NCI-H2029 (cell line): ENCODE measurements at places on chromosomes 5 and 9.

GRCh38 chr5:42984307-42984706, 55.8 kb downstream of the ANXA2R start:
- DNase-seq = no peak

GRCh38 chr9:34553511-34554021, 30.8 kb upstream of the ENHO start:
- DNase-seq = no peak

- DNase-seq = no peak
These were observed 36.3 kb downstream of the CAPSL start for GRCh38 chr5:35902046-35902672.

DNA sequence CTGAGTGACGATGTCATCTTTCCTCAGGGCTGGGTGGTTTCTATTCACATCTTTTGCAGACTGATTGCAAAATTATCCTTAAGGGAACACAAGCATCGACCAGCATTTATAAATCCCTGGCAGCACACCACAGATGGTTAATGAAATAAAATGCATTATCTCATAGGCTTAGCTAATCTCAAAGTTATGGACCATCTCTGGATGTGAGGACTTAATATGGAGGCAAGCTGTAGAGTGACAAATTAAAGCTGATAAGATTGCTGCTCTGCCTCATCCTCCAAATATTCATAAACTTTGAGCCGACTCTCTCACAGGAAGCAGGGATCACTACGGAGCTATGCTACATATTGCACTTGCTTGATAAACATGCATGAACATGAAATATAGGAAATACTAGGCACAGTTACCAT, 663.2 kb upstream of the RGMB start:
- no peak for DNase-seq

DNA sequence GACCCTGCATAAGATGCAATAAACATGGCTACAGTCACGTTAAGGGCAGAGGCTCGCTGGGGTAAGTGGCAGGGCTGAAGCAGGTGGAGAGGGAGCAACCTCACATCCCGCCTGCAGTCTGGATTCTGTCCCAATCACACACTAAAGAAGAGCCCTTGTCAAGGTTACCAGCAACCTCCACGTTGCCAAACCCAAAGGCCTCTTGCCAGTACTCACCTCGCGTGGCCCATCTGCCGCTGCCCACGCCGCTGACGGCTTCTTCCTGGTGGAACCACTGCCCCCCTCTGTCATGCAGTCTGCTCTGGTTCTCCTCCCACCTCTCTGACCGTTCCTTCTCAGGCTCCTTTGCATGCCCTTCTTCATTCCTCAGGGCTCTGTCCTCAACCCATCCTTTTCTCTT, 8.8 kb downstream of the AQP7 start:
- DNase-seq = peak; percentile 64

- DNase-seq = no peak
These were observed 29.5 kb downstream of the SLC46A2 start for GRCh38 chr9:112861155-112861554.

- DNase-seq = no peak
These were observed 681 bp upstream of the ETF1 start for GRCh38 chr5:138543730-138544104.

- DNase-seq = no peak
These were observed 209.7 kb downstream of the ESM1 start for GRCh38 chr5:54775645-54776044.

DNA sequence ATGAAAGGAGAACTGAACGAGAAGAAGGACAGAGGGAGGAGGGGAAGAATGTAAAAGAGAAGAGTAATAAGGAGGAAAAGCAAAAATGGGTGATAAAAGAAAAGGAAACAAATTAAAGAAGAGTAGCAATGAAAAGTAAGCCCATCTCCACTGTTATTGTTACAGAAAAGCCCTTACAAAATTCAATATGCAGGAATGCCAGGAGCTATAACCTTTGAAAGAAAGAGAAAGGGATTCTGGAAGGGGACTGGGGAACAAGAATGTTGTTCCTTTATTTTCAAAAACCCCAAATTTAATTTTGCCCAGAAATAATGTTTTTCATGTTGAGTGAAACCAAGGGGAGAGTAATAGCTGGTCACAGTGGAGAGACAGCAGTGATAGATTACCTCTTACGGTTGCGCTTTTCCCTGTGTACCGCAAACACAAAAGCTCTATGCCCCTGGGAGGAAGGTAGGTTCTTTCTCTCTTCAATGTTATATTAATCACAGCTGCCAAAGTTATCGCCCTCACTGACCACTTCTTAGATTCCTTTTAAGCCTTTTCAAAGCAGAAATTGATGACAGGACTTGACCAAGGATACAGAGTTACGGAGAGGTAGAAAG, 86.7 kb downstream of the BRINP1 start:
- no peak for DNase-seq

DNA sequence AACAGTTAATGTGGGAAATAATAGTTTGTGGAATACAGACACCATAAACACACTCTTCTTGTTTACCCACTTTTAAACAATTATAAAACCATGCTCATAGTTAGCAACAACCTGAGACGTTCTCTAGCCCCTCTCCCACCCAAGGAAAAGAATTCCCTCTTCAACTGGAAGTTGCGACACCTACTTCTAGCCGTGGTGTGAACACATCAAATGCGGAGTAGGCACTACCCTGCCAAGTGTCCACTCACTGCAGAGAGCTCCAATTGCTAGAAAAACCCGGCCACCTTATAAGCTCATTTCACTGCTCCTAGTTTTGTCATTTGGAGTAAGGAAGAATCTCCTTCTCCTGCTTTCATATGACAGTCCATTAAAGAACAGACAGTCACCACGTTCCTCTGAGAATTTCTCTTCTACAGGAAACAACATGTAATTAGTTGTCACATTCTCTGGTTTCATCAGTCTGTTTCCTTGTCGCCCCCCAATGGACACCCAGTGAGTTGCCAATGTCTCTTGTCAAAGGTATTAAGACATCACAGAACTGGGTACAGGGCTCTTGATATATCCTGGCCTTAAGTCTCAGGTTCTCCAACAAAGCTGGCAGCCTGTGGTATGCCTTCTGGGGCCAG, 47.3 kb downstream of the PRLR start:
- DNase-seq = no peak

- no peak for DNase-seq
These were observed 29.2 kb downstream of the PCDHGC5 start for GRCh38 chr5:141517880-141518617.

DNA sequence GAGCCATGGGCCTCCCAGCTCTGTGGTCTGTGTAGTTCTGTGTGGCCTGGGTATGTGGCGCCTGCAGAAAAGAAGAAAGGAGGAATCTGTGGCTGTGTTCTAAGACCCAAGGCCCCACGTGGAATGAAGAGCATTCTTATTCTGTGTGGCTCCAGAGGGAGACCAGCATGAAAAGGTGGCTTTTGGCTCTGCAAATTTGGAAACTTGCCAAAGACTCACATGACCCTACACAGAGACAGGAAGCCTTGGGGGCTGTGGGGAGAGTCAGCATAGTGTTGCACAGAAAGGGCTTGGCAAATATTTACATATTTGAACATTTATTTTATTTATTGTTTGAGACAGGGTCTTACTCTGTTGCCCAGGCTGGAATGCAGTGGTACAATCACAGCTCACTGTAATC, 193.3 kb downstream of the TMEM38B start:
- DNase-seq = peak; percentile 41

- peak; percentile 39 for DNase-seq
These were observed 438.4 kb downstream of the ISL1 start for GRCh38 chr5:51821697-51822096.

- DNase-seq = peak; percentile 81
These were observed 85.2 kb upstream of the ZBTB43 start for GRCh38 chr9:126719618-126720031.

GRCh38 chr5:160155017-160155750, 35.9 kb upstream of the PWWP2A start:
- no peak for DNase-seq

DNA sequence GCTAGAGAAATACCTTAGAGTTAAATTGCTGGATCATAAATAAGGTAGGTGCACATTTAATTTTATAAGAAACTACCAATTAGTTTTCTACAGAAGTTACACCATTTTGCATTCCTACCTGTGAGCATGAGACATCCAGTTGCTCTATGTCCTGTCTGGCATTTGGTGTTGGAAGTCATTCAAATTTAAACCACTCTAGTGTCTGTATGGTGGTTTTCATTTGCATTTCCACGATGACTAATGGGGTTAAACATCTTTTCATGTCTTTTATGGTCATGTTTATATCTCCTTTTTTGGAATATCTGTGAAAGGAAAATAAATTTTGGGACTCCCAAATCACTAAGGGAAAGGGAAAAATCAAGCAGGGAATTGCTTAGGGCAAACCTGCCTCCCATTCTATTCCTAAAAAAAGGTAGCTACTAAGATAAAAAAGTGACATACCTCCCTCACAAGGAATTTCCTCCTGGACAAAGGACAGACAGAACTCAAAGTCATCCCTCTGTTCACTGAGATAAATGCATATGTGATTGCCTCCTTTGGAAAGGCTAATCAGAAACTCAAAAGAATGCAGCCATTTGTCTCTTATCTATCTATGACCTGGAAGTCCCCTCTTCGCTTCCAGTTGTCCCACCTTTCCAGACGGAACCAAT, 31.6 kb upstream of the ADCY2 start:
- no peak for DNase-seq

GRCh38 chr9:35341021-35341420, 148.9 kb upstream of the RUSC2 start:
- DNase-seq = no peak

GRCh38 chr9:68797116-68797515, 92.1 kb downstream of the PIP5K1B start:
- no peak for DNase-seq

DNA sequence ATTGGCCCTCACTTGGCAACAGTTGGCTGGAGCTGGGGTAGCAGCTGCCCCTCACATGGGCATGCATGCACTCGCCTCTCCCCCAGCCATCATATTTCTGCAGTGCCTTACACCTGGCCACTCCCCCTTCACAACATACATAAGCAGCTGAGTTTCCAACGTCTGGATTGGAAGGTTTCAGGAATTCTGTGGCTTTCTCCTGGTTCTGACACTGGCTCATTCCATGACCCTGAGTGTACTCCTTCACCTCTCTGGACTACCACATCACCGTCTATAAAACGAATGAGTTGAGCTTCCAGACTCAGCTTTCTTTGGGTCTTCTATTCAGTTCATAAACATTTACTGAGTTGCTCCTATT, 84.3 kb downstream of the GALNT10 start:
- DNase-seq = no peak

- DNase-seq = peak; percentile 15
These were observed 23.1 kb upstream of the CNOT6 start for GRCh38 chr5:180470966-180471582.

DNA sequence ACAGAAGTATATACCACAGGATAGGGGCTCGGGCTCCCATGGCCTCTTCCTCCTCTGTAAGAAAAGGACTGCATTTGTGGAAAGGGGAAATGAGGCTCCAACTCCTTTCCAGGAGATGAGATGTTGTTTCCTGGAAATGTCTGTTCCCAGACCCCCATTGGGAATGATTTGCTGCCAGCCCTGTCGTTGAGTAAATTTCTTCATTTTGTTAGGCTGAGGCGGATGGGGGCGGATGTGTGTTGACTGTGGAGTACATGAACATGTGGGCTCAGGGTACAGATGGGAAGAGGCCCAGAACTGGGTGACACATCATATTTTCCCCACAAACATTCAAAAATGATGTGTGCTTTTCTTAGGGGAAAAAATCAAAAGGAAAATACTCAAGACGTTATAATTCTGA, 28.8 kb upstream of the TNFAIP8 start:
- no peak for DNase-seq

DNA sequence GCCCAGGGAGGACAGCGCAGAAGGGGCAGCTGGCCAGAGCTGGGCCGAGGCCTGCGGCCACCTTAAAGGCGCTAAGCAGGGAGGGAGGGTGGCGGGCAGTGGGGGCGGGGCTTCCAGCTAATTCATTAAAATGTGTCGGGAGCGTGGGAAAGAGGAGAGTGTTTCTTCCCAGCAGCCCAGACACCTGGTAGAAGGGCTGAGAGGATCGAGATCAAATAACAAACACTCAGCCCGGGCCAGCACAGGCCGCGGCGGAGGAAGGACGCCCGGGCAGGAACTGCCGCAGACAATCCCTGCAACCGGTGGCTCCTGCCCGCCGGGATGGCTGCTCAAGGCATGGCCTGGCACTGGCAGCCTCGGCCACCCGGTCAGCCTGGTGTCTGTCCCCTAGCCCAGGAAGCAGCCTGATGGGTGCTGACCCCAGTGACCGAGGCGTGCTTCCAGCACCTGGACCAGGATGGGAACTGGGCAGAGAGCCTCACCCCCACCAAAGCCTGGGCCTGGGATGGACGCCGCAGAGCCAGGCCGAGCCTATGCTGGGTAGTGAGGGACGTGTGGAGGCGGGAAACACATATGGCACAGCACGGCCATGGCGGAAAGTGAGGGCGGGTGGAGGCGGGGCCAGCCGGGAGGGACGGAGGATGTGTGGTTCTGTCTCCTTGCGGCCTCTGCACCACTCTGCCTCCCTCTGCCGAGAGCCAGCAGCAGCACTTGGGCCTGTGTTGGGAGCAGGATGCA, 3.2 kb upstream of the NRARP start:
- peak; percentile 90 for DNase-seq

DNA sequence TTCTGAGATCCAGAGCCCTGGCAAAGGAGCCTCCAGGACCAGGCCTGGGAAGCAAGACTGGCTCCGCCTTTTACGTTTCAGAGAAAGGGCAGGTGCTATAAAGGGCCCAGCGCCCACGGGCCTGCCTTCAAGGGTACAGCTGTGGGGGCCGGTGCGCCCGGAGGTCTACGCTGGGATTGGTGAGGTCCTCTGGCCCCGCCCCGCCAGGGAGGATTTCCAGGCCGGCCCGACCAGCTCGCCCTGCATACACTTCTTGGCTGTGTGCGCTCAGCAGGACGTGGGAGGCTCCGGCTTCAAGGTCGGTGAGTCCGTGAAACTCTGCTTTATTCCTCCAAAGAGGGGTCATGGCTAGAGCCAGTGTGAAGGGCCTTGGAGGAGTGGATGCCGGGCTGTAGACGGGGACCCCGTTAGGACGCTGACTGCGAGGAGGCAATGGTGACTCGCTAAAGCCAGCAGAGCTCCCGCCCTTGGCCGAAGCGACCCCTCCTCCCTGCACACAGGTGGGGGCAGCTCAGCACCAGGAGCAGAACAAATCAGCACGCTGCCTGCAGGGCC, at the start of gene CKMT2:
Gene CKMT2 (plus strand): TSS at position 243 of the 555 bp plus-strand sequence. CDS start 17,811 bp downstream, outside the sequence.
- peak; percentile 82 for DNase-seq

DNA sequence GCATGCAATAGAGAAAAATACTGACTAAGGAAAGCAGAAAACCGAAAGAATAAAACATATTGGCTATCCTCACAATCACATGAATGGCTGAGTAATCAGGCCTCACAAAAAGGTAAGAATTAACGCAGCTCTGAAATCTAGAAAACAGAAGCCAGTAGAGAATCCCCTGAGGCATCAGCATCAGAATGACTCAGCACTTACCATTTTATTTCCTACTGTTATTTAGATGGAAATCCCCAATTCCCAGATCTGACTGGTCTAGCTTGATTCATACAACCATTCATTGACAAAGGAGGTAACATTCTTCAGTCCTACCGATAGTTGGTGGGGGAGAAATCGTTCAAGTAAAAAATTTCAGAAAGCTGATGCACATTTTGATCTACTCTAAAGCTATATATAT, 1408.4 kb upstream of the WWC1 start:
- DNase-seq = no peak

- no peak for DNase-seq
These were observed 453.5 kb downstream of the RAB3C start for GRCh38 chr5:59036274-59036961.
